NCI-H446 (cell line): ENCODE measurements at places on chromosomes 3 and 15.

GRCh38 chr3:156109989-156110388, 10.4 kb upstream of the KCNAB1 start:
- DNase-seq = no peak

DNA sequence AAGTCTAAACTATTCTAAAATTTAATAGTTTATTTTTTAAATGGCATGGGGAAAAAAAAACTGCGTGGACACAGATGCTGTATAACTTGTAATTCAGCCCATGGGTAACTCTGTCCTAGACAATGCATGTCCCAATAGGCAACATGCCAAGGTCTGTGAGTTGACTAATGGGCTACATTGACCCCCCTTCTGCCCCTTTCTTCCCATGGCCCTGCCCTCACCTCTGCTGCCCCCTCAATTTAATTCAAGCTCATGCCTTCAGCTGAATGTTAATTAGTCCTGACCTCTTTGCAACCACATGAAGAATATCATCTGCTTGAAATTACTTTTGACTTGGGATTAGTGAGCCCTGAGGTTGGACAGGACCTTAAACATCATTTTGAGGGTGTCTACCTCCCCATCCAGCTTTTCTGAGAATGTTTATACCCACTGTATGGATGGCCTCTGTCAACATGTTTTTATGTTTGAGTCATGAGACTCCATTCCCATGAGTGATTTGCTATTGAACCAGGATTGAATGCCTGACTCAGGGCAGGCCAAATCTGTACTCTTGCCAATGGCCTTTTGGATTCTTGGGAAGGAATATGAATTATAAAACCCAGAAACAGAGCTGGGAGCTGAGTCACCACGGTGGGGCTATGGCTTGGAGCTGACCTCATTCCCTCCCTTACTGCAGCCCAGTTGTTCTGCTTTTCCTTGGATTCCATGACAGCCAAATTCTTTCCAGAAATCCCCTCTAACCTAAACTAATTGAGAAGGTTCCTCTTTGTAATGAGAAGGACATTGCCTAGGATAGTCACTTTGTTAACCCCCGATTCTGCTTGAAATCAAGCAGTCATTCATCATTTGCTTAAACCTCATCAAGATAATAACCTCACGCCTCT, 33.5 kb upstream of the PDE8A start:
- no peak for DNase-seq

DNA sequence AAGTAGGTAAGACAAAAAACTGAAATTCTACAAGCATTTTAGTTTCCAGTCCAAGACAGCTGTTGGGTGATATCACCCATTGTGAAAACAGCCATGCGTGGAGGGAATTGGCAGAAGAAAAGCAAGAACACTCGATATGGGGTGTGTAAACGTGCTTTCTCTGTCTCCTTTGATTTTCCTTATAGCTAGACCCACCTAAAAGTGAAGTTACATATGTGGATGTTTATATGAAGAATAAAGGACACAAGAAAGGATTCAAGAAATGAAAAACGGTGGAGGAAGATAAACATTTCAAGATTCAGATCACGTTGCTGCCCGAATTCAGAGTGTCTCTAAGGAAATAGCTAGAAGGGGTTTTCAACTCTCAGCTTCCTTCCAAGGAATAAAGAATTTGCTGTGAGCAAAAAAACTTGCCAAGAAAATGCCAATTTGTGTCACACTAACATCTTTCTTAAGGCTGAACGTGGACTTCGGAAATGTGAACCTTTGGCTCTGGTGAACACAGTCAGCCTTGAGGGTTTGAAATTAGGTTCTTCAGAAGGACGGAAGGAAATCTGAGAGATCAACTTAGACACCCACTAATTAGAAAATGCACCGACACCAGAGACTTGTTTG, 269.0 kb upstream of the ADAMTS9 start:
- DNase-seq = no peak

DNA sequence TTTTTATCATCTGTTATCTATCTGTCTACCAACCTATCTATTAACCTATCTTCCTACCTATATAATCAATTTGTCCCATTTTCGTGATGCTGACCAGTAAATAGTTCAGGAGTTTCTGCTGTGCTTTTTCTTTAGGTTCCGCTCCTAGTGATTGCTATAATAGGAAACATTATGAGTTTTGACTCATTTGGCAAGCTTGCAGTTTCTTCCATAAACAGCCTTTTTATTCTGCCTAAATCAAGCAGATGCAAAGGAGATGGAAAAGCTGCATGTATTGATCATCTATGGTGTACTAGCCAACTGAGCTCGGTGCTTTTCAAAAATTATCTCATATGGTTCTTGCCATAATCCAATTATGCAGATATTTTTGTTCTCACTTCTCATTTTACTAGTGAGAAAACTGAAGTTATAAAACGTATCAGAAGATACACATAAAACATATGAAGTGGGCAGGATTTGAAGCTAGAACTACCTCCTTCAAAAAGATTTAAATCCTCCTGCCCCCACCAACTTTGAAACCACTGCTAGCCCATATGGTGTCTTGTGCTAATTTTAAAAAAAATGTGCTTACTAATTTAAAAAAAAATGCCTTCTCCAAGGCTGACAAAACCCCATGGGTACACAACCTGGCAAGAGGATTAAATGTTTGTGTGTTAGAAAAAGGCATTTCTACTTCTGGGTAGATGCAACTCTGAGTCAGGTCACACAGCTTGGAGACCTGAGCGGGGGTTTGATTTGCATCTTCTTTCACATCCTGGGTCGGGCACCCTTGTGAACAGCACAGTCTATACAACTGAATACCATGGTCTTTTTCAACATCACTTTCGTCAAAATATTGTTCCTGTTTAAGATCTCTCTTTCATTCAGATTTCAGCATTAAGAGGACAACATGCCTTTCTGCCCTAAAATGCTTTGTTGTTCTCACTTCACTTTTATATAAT, 267.0 kb downstream of the CHL1 start:
- no peak for DNase-seq

DNA sequence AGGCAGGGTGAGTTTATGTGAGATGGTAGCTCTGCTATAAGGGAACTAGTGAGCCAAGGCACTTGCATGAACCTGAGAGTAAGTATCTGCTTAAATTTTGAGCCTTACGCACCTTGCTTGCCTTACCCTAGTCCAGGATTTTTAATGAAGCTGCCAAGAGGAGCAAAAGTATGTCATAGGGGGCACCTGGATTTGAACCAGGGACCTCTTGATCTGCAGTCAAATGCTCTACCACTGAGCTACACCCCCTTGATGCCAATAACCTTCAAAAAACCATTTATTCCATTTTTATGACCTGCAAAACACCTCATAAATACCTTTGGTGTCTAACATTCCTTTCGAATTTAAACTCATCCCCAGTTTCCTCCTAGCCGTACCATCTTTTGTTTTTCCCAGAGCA, 88.3 kb upstream of the ACP3 start:
- DNase-seq = no peak

GRCh38 chr3:71466483-71466882, 117.0 kb downstream of the FOXP1 start:
- no peak for DNase-seq

DNA sequence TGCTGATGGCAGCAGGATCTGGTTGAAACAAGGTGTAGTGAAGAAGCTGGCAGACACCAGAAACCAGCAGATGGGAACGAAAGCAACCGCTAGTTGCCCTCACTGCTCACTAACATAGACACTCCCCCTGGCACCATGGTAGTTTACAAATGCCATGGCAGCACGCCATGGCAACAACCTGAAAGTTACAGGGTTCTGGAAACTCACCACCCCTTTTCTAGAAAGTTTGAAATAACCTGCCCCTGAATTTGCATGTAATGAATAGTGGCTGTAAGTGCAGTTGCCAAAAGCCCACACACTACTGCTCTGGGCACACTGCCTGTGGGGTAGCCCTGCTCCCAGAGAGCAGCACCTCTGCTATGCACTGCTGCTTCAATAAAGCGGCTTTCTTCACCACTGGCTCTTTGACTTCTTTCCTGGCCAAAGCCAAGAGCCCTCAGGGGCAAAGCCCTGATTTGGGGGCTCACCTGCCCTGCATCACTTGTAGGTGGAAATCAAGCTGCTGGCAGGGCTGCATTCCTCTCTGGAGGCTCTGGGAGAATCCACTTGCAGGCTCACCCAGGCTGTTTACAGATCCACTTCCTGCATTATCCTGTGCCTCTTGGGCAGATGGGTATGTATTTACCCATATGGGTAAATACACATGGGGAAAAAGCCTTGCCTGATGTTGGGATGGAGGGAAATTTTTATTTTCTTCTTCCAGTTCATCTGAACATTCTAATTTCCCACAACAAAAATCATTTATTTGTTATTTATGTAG, 2.0 kb upstream of the GP9 start:
- DNase-seq = no peak

DNA sequence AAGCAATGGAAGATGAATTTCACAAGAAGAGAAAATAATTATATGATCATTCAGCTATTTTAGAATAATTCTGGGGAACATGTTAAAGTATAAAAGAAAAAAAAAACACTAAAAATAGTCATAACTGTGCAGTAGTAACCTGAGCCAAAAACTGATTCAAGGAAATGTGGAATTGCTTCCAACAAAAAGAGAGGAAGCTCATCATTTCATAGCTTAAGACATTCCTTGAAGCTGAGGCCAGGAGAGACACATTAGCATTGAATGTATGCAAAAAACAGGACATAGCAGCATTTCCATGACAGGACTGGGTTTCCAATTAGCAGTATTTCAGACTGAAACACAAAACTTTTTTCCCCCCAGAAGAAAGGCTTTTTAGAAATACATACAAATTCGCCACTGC, 27.7 kb upstream of the LRRN1 start:
- DNase-seq = no peak

- no peak for DNase-seq
Observed at GRCh38 chr15:25793354-25794050, 69.6 kb downstream of the ATP10A start.

DNA sequence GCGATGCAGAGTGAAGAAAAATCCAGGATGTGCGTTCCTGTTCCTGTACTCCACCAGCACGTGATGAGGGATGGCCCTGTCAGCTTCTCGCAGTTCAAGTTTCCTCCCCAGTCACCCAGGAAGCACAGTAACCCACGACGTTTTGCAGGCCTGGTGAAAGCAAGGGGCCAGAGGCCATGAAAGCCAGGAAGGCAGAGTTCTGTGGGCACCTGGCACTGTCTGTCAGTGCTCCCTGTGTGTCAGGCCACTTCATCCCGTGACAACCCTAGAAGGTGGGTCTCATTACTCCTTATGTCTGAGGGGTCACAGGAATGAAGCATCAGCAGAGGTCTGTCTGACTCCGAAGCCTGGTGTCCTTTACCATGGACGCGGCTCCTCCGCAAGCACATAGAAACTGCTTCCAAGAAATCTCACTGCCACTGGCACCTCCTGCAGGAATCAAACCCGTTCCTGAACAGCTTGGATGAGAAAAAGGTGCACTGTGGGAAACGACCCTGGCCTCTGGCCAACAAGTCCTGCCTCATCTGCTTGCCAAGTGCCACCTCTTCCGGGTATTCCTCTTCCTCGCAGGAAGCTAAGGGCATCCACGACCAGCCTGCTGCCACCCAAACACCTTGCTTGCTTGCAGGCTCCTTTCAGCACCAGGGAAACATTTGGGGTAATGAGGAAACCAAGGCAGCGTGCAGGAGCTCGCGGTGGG, 14.6 kb downstream of the RAB43 start:
- DNase-seq = no peak

DNA sequence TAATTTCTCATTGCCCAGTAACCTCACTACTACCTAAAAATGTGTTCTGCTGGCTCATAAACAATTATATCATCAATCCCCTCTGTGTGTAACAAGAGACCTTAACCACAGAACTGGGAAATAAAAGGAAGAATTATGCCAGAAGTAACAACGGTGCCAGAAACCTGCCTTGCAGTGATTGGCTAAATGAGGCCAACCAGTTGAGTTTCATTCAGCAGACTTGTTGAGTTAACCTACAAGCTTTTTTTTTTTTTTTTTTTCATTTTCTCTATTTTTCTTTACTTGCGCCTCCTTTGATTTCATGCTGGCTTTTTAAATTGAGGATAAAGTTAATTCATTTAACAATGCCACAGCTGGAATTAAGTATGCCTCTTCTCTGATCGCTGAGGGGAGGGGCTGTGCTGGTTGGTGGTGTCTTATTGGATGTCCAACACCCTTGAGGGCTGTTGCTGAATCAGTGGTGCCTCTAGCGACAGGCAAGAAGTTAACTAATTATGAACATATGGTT, 30.0 kb upstream of the GMNC start:
- DNase-seq = no peak

- peak; percentile 31 for DNase-seq
Observed at GRCh38 chr3:24828551-24828950, 333.9 kb upstream of the THRB start.

GRCh38 chr3:139836698-139837464, 98.1 kb upstream of the CLSTN2 start:
- DNase-seq = peak; percentile 58

GRCh38 chr3:174342941-174343501, 516.1 kb upstream of the NAALADL2 start:
- DNase-seq = no peak

DNA sequence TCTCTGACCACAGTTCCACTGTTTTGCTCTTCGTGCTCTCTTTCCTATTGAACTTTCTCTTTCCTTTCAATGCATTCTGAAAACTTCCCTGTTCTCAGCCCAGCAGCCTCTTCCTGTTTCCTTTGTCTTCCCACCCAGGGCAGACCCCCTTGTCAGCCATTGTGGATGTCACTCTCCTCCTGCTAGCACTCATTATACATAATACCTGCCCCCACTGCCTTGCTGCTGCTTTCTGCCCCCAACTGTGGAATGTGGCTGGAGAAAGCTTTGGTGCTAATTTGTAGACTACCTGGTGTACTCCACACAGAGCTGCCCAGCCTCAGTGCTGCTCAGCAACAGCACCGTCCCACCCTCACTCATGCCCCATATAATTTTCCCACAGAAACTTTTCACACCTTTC, 80.2 kb downstream of the CHCHD6 start:
- DNase-seq = no peak

- no peak for DNase-seq
Observed at GRCh38 chr3:123246866-123247265, 45.1 kb downstream of the SEC22A start.

DNA sequence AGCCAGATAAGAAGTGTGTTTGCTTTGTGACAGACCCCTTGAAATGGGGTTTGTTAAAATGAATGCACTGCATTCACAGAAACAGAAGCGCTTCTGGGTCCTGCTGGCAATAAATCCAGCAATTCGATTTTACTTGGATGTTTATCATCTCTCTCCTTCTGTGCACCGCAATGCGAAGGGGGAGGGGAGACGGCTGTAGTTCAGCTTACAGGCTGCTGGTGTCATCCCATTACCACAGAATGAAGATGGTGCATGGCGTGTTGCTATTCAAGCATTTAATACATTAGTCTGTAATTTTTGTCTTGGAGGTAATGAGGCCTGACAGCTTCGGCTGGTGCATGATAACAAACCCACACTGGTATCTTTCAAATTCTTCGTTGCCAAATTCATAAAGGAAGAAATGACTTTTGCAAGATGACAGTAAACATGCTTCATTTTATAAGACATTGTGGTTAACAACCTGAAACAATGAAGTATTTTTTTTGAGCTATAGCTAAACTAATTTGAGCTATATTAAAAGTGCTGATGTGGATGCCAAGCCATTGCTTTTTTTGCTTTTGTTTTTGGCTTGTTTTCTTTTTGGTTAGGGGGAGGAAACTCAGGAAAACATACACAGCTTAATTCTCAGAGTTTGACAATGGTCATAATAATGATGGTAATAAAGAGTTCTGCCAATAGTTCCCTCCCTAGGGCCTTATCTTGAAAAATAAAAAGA, 418.3 kb downstream of the OTOL1 start:
- peak; percentile 67 for DNase-seq

GRCh38 chr3:37945156-37945806, 45.3 kb upstream of the VILL start:
- no peak for DNase-seq

GRCh38 chr3:181637456-181637855, 74.3 kb upstream of the SOX2 start:
- DNase-seq = no peak

GRCh38 chr15:101439285-101439919, 50.1 kb downstream of the PCSK6 start:
- DNase-seq = no peak
